Activated naive CD4-positive, alpha-beta T cell treated with anti-CD3 and anti-CD28 coated beads for 36 hours (primary cell): ENCODE measurements at places on chromosomes 13 and 19. TPM values are rescaled to one million over a fixed set of nuclear protein-coding genes. Genes with fewer than 3 reads are reported as not detected.
A peak's percentile ranks its signal among the peaks of the same experiment; 100 is the strongest.

VSTM2B gene
- total RNA-seq, result not detected

ZNF730 gene
- 0.52 TPM for total RNA-seq

PDX1 gene
- total RNA-seq, result not detected

- DNase-seq, result no peak
Observed at GRCh38 chr13:36154567-36155291, 23.5 kb upstream of the DCLK1 start.

DNA sequence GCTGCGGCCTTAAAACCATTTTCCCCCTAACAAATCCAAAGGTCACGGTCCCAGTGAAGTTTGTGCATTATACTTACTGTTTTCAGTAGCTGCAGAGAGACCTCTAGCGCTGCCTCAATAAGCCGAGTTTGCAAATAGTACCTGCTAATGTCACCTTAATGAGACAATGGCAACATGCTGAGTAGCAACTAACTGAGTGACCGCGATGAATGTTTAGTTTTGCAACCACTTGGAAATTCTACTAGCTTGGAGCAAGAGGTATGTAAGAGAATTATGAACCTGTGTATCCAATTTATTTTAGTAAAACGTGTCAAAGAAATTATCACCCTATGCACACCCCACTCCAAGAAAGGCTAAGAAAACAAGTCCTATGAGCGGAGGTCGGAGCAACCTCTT is 1.2 kb downstream of the KPNA3 start:
- peak; percentile 45 for DNase-seq
